ENCODE measurements at places on chromosomes 5 and 9.

DNA sequence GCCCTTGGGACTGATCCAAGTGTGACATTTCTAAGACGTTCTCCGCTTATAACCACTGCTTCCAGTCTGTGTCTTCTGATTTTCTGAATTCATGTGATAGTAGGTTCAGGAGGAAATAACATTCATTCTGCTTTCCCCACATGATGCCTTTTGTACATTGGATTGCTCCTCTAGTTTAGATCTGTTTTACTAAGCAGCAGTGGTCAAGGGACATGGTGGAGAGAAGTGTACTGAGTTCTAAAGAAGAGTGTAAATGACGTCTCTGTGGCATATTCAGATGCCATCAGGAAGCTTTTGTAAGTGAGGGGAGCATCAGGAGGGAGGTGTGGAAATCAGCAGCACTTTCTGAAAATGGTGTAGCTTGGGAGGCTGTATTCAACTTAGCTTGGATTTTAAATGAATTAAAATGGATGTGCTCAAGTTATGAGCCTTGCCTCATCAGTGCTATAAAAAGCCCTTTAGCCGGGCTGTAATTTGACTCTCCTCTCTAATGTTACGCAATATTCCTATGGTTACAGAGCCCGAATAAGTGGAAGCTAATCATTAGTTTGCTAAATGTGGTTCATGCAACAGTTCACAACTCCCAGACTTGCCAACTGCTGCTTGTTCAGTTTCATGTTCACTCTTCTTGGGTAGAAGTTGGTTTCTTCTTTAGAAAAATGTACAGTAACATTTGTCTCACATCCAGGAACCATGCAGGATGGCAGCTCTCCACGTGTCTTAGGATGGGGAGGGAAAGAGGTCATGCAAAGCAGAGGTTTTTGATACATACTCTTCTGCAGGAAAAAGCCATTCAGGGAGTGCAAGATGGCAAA is 281.3 kb downstream of the ARHGAP26 start:
- DNase-seq, result no peak

- DNase-seq, result no peak
These were observed 114.1 kb downstream of the MPDZ start for GRCh38 chr9:13165236-13165945.

GRCh38 chr9:99762470-99762869 is 59.2 kb upstream of the NR4A3 start:
- DNase-seq, result no peak

GRCh38 chr5:91311168-91311696 is 71.9 kb downstream of the ARRDC3 start:
- no peak for DNase-seq

DNA sequence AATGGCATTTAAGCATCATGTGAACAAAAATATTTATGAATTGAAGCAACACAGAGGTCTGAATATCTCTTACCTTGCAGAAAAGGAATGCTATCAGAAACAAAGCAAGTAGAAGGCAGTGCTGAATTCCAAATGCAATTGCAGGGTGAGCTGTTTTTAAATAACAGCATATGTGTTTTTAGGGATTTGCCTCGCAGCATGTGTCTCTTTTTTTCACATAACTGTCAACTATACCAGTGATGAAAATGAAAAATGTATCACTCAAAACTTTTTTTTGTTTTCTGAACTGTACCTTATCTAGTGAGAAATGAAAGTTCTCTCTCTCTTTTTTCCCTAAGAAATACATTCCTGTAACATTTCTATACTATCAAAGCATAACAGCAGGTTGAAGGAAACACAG is 21.2 kb downstream of the CDH10 start:
- no peak for DNase-seq

DNA sequence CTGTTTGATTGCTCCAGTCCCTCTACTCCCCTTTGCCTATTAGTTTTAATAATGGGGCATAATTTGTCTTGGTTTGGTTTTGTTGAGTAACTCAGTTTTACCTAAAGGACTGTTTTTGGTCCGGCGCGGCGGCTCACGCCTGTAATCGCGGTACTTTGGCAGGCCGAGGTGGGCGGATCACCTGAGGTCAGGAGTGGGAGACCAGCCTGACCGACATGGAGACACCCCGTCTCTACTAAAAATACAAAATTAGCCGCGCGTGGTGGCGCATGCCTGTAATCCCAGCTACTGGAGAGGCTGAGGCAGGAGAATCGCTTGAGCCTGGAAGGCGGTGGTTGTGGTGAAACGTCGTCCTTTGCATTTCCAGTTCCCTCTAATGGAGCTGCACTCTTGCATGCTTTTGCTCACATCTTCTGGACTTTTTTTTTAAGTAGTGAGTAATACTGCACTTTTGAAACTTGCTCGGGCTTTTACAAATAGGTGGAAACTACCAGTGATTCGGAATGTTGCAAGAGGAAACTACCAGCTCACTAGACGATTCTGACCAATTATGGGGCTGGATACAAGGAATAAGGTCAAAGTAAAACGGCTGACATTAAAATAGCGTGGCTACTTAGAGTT is 721 bp upstream of the MAML1 start:
- DNase-seq, result peak; percentile 57

- DNase-seq, result no peak
These were observed 11.1 kb upstream of the CAST start for GRCh38 chr5:96651047-96651446.

DNA sequence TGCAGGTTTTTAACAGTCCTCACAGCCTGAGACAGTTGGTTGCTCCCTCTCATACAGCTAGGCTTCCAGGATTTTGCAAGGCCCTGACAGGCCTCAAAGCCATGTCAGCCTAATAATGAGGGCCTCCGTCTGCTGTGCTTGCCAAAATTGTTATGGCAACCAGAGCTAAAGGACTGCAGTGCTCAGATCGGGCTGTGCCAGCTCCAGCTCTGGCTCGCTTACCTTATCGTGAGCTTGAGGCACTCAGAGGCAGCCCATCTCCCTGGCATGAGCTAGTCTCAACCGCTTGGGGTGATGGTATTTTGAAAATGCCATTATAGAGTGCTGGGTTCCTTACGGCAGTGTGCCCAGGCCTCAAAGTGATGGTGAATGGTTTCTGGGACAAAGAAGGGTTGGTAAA is 8.4 kb downstream of the MTAP start:
- DNase-seq, result no peak

GRCh38 chr5:119288379-119289033 is 67.3 kb upstream of the TNFAIP8 start:
- no peak for DNase-seq

GRCh38 chr9:88753691-88754367 is 218.9 kb downstream of the NXNL2 start:
- no peak for DNase-seq

GRCh38 chr5:16625096-16625495 is 8.3 kb upstream of the RETREG1 start:
- DNase-seq, result no peak

GRCh38 chr5:9387879-9388278 is 158.0 kb downstream of the SEMA5A start:
- no peak for DNase-seq

DNA sequence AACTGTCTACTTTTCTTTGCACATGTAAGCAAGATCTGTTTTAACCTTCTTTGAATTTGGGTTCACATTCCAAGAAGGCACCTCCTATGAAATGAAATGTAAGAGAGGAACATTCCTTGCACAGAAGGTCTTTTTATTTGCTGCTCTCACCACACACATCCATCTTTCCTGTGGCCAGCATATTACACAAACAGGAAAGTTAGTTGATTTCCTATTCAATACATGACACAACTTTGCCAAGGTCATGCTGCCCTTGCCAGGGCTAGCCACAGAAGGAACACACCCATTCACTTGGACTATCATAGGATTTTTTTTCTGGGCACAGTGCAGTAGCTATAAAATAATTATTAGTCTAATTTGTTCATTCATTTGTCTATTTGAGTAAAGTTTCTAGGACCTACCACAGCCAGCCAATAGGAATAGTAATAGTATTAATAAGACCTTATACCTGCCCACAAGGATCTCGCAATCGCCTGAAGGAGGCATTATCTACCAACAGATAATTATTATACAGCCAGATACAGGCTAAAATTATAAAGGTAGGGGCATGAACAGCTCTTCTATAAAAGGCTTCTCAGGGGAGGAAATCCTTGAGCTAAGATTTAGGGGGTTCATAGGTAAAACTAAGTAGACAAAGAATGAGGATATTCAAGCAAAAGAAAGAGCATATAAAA is 78.1 kb upstream of the NREP start:
- no peak for DNase-seq

- DNase-seq, result no peak
These were observed 225.9 kb upstream of the PCSK5 start for GRCh38 chr9:75664597-75664996.

DNA sequence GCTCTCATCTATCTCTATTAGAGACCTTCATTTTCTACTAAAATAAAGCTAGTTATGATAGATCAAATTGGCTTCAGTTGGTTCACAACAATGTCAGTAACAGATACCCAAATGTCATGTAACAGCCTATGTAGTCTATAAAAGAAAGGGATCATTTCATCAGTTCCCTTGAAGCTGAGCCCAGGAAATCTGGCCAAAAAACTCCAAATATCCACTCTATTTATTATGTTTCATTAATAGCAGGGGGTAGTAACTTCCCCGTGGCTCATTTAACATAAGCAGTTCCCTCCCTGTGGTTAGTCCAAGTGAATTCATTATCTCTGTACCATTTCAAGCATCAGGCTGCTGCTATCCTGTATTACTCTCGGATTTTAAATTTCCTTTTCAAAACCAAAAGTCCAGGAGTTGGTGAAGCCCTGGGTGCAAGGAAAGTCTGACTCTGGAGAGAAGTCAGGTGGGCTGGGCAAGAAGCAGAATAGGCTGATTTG is 66.0 kb downstream of the SH3PXD2B start:
- DNase-seq, result no peak

DNA sequence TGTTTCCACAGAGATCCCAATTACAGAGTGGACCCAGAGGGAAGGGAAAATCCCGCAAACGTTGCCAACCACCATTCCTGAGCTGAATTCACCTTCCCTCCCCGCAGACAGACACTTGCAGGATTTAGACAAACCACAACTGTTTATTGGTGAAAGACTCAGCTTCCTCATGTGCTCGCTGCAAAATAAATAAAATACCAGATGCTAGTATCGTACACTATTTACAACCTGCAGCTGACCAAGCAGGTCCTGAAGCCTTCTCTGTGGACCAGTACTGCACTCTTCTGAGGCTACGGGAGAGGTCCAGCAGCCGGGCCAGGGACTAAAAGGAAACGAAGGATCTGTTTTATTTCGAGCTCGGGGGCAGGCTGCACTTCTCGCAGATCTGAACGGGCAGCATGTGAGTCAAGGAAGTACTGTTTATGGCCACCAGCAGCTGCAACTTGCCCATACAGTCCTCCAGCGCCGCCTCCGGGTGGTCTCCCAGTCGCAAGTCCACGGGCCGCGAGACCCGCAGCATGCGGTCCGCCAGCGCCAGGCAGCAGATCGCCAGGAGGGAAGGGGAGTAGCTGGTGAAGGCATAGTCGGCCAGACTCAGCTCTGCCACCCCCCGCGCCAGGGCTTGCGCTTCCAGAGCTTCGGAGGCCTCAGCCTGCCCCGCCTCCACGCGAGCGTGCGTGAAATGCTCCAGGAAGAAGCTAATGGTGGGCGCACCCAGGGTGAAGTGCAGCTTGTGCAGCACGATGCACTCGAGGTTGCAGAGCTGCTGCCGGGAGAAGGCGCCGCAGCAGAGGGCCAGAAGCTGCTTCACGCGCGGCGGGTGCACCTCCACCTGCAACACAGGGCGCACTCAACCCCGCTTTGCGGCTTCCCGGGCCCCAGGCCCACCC is 2.1 kb downstream of the CCNO start:
- DNase-seq, result peak; percentile 62

- DNase-seq, result no peak
These were observed 1063.2 kb upstream of the ACO1 start for GRCh38 chr9:31321256-31321655.

DNA sequence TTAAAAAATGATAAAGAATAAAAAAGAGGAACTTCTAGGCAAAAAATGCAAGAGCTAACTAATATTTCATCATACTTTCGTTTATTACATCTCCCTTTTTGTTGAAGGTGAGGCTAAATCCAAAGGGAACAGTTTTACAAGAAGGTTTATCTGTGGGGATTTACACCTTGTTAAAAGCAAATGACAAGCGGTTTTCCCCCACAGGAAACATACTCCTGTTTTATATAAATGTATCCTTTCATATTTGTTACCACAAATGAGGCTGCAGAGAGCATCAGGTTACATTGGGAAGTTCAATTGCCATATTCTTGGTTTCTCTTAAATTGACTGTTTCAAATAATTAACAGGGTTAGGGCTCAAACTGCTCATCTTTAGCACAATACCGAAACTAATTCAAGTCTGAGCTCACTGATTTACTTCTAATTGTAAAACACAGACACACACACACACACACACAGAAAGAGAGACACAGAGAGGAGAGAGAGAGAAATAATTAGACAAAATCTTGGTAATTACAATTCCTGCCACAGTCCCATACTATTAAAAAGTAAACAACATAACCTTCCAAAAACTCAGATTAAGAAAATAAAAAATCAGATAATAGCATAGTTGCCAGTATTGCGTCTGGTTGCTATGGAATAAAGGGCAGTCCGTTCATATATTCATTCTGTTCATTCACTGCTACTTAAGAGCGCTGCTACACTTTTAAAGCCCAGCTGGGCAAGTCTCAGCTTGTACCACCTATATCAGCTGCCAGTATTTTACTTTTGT is 17.1 kb downstream of the RFX3 start:
- no peak for DNase-seq

GRCh38 chr9:84754461-84754860 is 84.9 kb downstream of the NTRK2 start:
- no peak for DNase-seq

- no peak for DNase-seq
These were observed 286.6 kb downstream of the DTWD2 start for GRCh38 chr5:118701791-118702190.

- no peak for DNase-seq
These were observed 53.2 kb upstream of the NCS1 start for GRCh38 chr9:130118841-130119518.

DNA sequence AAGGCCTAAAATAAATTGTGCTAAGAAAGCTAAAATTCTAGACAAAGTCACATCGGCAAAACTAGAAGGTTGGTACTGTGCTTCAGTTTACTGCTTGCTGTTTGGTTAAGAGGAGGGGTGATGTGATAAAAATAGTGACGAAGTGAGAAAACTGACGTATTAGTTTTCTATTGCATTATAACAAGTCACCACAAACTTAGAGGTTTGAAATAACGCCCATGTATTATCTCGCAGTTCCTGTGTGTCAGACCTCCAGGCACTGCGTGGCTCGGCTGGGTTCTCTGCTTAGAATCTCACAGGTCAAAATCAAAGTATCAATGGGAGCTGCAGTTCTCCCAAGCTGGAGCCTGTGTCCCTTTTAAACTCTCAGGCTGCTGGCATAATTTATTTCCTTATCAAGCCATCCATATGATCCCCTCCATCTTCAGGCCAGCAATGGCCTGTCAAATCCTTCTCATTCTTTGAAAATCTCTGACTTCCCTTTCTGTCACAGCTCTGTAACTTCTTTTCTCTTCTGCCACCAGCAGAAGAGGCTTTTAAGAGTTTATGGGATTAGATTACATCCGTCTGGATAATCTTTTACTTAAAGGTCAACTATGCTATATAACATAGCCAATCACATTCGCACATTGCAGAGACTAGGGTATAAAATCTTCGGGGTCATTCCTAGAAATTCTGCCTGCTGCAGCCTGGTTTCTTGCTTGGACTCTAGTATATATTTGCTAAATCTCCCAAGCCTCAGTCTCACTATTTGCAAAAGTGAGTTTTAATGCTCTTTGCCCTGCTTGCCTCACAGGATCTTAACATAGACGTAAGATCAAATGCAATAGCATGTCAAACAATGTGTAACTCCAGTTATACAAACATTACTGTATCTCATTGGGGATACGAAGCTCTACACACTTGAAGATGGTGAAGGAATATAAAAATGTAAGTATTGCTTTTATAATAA is 104.0 kb upstream of the CDKN2B start:
- no peak for DNase-seq
